ENCODE measurements at places on chromosomes 6 and 20.

GRCh38 chr6:35052694-35053565 is 88.2 kb downstream of the TCP11 start:
- peak; percentile 36 for DNase-seq

GRCh38 chr6:19002976-19003560 is 615.9 kb downstream of the RNF144B start:
- no peak for DNase-seq

GRCh38 chr6:73340048-73340447 is 14.0 kb downstream of the DPPA5 start:
- peak; percentile 20 for DNase-seq

DNA sequence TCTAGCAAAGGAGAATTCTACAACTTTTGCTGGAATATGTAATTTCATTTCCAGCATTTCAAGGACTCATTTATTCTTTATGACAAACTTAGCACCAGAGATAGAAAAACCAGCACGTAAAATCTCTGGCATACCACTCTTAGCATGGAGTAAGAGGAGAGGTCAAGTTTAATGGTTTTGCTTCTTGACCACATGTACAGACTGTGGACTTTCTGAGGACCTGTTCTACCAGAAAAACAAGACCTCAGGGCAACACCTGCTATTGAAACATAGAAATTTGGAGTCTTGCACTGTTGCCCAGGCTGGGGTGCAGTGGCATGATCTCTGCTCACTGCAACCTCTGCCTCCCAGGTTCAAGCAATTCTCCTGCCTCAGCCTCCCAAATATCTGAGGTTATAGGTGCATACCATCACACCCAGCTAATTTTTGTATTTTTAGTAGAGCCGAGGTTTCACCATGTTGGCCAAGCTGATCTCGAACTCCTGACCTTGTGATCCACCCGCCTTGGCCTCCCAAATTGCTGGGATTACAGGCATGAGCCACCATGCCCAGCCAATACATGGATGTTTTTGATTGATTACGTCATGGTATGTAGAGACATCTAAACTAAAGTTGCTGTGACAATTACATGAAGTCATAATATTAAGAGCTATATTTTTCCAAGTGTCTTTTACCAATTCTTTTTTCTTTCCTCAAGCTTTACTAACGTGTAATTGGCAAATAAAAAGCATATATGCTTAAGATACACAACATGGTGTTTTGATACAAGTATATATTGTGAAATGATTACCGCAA is 36.1 kb downstream of the CRYBG1 start:
- no peak for DNase-seq

GRCh38 chr20:25325073-25325472 is 65.6 kb downstream of the ABHD12 start:
- DNase-seq: no peak

- peak; percentile 35 for DNase-seq
Observed at GRCh38 chr20:48158014-48158413, 372.7 kb upstream of the SULF2 start.

- no peak for DNase-seq
Observed at GRCh38 chr20:33291416-33291815, 8.4 kb downstream of the BPIFB1 start.

GRCh38 chr20:45432294-45432693 is 16.4 kb downstream of the PIGT start:
- DNase-seq: no peak

GRCh38 chr6:52990342-52990741 is 4.7 kb downstream of the GSTA4 start:
- DNase-seq: peak; percentile 41

- no peak for DNase-seq
Observed at GRCh38 chr6:31888276-31889258, 8.9 kb downstream of the EHMT2 start.

- DNase-seq: no peak
Observed at GRCh38 chr20:25191051-25191450, 4.5 kb upstream of the ENTPD6 start.

DNA sequence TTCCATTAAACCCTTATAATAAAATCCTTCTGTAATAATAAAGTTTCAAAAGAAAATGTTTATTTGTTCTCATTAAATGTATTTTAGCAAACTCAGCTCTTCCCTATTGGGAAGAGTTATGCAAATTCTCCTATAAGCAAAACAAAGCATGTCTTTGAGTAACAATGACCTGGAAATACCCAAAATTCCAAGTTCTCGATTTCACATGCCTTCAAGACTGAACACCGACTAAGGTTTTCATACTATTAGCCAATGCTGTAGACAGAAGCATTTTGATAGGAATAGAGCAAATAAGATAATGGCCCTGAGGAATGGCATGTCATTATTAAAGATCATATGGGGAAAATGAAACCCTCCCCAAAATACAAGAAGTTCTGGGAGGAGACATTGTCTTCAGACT is 3.8 kb downstream of the IL17A start:
- no peak for DNase-seq

GRCh38 chr20:62887152-62887859 is 25.7 kb upstream of the TCFL5 start:
- DNase-seq: peak; percentile 95

Measured in EH (cell line).